ENCODE measurements at places on chromosomes 13 and 19.

DNA sequence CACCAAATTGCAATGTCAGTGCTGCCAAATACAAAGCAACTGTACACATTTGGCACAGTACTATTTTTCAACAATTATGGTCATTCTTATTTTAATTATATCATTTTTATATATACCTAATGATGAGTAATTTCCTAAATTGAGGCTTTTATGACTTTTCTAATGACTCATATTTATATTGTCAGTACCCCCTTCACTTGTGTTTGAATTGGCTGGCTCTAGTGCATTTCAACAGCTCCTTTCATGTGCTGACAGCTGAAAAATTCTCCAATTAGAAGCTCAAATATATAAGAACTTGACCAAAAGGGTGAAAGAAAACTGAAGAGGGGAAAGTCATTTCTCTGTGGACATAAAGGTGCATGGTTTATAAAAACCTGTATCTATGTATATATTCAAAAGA lies 263.3 kb downstream of the SLITRK1 start:
- no peak for DNase-seq

GRCh38 chr19:55257461-55258420 lies 1.1 kb downstream of the PPP6R1 start:
- no peak for DNase-seq

DNA sequence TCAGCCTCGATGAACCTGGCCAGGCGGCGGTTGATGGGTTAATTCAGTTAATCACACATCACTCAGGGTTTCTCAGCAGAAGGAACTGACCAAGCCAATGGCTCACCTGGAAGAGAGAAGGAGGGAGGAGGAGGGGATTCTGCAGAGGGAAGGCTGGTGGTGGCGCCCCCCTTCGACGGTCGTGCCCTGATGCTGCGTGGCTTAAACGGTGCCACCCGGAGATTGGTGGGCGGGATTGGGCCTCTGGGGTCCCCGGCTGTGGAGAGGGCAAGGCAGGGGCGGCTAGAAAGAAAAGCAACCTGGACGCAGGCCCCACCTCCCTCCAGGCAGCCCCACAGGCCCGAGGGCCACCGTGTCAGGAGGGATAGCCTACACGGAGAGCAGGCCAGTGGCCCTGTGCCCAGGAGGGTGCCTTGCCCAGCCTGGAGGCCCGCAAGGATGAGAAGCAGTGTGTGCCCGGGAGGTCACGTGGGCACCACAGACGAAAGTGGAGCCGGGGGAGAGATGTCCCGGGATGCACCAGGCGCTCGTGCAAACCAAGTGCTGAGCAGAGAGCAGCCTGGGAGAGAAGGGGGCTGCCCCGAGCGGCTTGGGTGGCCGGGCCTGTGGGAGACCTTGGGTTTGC lies 16.0 kb downstream of the CSNK1G2 start:
- no peak for DNase-seq

- no peak for DNase-seq
These were observed 214.2 kb downstream of the LACC1 start for GRCh38 chr13:44093607-44094564.

DNA sequence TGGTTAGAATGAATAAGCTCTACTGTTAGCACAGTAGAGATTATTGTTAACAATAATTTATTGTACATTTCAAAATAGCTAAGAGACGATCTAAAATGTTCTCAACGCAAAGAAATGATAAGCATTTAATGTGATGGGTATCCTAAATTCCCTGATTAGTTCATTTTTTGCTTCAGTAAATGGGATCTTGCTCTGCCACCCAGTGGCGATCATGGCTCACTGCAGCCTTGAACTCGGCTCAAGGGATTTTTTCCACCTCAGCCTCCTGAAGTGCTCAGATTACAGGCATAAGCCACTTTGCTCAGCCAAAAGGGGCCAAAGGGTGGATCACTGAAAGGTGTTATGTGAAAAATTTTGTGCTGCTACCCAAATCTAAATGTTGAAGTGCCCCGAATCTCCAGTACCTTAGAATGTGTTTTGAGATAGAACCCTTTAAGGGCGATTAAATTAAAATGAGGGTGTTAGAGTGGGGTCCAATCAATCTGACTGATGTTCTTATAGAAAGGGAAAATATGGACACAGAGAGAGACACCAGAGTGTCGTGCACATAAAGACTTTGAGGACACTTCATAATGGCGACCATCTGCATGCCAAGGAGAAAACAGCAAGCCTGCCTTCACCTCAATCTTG lies 31.5 kb upstream of the ZNF766 start:
- DNase-seq: peak; percentile 35

DNA sequence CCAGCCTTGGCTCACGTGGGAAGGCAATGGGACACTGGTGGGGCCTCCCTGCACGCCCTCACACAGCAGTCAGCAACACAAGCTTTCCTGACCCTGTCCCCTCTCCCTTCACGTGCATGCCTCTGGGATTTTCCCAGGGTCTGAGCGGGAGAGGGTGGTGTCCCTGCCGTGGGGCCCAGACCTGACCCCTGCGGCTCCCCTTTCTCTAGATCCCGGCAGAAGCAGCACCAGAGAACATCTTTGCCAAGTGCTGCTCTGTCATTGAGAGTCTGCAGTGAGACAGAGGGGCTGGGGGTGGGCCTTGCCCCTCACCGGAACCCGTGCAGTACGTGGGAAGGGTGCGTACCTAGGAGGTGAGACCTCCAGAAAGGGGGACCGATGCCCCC lies 12.6 kb downstream of the KHSRP start:
- DNase-seq: no peak

DNA sequence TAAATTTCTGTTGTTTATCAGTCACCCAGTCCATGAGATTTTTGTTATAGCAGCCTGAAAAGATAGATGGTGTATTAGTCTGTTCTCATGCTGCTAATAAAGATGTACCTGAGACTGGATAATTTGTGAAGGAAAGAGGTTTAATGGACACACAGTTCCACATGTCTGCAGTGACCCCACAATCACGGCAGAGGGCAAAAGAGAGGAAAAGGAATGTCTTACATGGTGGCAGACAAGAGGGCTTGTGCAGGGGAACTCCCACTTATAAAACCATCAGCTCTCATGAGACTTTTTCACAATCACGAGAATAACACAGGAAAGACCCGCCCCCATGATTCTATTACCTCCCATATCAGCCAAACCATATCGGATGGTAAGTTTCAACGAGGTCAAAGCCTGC lies 309.2 kb downstream of the LIG4 start:
- no peak for DNase-seq

- no peak for DNase-seq
These were observed 1887.4 kb downstream of the PCDH9 start for GRCh38 chr13:65342541-65343337.

DNA sequence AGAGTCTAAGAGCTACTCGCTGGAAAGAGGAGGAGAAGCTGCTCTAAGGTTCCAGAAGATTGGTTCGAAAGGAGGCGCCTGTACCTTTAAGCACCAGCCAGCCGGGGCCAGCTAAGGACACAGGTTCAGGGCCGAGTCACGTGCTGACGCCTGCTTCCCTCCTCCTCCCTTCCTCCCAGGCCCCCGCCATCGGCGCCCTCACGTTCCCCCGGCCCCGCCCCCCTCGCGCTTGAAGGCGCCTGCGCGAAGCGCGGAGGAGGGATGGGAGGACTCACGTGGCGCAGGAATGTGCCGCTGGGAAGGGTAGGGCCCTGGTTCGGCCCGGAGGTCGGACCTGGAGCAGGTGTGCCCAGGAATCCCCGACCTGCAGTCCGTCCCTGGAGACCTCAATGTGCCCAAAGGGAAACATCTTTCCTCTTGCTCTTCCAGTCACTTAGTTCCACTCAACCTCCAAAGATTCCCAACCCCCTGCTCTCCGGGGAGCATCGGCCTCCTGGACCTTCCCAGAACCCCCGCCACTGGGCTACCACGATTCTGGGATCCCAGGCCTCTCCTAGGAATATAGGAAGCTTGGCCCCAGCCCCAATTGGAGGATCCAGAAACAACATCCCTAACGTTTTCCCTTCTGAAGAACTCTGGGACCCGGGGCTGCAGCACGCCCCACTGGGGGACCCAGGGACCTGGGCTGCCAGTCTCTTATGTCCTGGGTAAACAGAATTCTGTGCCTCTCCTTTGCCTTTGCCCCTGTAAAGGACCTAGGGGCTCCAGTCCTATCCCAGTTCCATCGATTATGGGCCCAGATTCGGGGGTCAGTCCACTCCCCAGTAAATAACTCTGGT lies 2.5 kb downstream of the DBP start:
- DNase-seq: peak; percentile 97

DNA sequence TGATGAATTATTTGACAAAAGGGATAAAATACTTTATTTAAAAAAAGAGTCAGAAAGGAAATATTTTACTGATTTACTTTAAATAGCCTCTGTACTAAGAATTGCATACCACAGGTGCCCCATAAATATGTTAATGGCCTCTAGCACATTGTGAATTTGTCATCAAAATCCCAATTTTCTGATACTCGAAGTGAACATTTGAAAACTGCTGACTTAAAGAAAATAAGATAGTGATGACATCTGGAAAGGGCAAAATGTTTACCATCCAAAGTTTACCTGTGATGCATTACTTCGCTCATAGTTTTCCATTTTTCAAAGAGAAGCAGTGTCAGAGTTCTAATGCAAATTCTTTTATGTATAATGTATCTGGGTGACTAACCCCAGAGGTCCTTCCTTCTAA lies 455.4 kb downstream of the KLF5 start:
- DNase-seq: no peak

- DNase-seq: no peak
These were observed 111.4 kb downstream of the FRY start for GRCh38 chr13:32142956-32143375.

- no peak for DNase-seq
These were observed 16.0 kb upstream of the CEACAM6 start for GRCh38 chr19:41739361-41739760.

DNA sequence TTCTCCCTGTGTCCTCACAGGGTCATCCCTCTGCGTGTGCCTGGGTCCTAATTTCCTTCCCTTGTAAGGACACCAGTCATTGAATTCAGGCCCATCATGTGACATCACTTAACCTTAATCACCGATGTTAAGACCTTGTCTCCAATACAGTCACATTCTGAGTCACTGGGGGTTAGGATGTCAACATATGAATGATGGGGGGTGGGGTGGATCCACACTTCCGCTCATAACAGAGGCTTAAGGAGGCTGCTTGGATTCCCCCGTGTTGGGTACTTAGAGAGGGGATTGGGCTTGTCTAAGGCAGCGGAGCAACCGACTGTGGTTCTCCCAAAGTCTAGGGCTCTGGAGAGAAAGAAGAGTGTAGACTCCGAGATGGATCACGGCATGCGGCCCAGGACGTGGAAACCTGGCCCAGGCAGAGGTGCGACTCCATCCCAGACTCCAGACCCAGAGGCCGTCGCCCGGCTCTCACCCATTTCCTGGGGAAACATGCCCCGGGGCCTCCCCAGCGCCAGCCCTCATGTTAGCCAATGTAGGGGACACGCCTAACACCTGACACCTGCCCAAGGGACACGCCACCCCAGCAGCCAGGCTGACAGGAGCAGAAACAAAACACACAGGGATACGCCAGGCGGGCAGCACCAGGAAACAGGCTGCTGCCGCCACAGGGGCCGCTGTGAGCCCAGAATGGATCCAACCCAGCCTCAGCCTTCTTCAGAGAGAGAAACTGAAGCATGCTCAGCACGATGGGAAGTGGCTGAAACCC lies 17.1 kb upstream of the IGLON5 start:
- DNase-seq: no peak

- no peak for DNase-seq
These were observed 150.7 kb downstream of the KCTD15 start for GRCh38 chr19:33947265-33947964.

- no peak for DNase-seq
These were observed 8.5 kb downstream of the PLEKHJ1 start for GRCh38 chr19:2227415-2228156.

- DNase-seq: no peak
These were observed 5.9 kb downstream of the DMKN start for GRCh38 chr19:35507561-35507960.

DNA sequence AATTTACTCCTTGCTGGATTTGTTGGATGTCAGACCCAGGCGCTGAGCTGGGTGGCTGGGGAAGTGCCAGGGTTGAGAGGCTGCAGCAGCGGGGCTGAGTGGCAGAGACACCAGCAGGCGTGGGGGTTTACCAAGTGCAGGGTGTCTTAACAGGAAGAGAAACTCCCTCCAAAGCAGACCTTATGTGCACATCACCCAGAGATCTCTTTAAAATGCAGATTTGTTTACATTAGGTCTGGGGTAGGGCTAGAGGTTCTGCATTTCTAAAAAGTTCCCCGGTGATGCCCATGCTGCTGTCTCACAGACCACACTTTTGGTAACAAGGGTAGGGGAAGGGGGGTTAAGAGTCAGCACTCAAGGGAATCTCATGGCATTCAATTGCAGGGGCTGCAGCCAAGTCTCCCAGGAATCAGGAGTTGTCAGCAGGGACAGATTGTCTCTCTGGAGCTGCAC lies 80.7 kb upstream of the OLFM4 start:
- DNase-seq: peak; percentile 52

DNA sequence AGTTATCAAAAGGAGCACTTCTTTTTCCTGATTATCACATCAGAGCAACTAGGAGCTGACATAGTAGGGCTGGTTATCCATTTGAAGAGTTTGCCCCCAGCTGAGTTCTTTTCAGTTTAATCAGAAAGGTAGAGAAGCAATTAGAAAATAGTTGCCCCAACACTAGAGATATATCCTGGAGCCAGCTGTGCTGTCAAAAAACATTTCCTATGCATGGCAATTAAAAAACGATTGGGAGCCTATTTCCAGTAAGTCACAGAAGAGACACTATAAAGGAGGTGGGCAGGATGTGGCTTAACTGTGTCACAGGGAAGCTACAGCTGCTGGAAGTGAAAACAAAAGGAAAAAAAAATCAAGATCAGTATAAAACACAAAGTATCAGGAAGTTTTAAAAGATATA lies 155.7 kb upstream of the SLITRK1 start:
- no peak for DNase-seq
